ENCODE measurements at places on chromosomes 2 and 18.

DNA sequence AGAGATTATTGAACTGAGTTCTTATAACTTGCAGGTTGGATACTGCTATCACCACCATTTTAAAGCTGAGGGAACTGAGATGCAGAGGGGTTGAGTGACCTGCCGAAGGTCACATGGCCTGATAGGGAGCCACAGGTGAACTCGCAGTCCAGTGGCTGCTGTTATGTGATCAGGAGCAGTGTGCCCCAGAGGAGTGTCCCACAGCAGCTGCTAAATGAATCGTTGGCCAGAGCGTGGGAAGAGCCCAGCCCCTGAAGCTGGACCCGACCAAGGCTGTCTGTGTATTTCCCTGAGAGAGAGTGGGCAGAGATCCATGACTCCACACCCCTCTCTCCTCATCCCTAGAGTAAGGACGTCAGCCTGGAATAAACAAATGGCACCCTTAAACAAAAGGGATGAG is 26.7 kb upstream of the PRLH start:
- no peak for DNase-seq

GRCh38 chr2:158713523-158714138 is 81.5 kb upstream of the DAPL1 start:
- DNase-seq: no peak

DNA sequence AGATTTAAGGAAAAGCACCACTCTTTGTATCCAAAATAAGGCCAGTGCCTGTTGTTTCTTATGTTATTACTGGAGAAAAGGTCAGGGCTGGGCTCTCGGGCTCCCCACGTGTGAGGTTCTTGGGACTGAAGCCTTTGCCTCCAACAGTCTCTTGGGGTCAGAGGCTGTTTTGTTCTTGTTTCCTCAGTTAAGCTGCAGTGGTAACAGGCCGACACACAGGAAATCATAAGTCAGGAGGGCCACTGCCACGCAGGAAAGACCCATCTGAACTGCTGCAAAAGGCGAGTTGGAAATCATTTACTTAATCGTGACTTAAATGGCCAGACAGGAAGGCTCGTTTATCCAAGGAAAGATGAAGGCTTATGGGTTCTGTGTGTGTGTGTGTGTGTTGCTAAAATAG is 30.3 kb upstream of the IL37 start:
- no peak for DNase-seq

DNA sequence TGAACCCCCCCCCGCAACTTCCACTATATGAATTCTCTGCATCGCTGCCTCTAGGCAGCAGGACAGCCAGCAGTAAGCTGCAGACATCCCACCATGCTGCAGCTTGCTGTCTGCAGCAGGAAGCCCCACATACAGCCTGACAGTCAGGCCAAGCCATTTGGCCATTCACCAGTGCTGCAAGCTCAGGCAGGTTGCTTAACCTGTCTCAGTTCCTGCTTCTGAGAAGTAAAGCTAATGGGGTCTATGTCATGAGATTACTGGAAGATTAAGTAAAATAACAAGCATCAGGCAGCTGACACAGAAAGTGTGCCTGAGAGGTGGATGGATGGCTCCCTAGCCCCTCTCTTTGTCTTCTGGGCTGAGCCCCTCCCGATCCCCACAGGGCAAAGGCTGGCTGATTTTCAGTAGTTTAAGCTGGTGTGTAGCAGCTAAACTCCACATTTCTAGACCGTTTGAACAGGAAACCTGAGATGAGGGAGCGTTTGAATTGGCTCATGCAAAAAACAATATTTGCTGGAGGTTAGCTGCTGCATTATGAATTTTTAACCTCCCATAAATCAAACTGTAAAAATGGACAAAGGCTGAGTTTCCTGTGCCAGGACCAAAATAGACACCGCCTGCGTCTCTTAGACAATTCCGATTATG is 193.8 kb upstream of the ARL4C start:
- no peak for DNase-seq

GRCh38 chr2:170502361-170503130 is 212.6 kb upstream of the SP5 start:
- no peak for DNase-seq

GRCh38 chr2:207044379-207045362 is 105.4 kb downstream of the CPO start:
- DNase-seq: no peak

GRCh38 chr2:209496586-209496982 is 72.7 kb downstream of the MAP2 start:
- DNase-seq: no peak

GRCh38 chr2:18178736-18179349 is 300.4 kb downstream of the KCNS3 start:
- DNase-seq: no peak

DNA sequence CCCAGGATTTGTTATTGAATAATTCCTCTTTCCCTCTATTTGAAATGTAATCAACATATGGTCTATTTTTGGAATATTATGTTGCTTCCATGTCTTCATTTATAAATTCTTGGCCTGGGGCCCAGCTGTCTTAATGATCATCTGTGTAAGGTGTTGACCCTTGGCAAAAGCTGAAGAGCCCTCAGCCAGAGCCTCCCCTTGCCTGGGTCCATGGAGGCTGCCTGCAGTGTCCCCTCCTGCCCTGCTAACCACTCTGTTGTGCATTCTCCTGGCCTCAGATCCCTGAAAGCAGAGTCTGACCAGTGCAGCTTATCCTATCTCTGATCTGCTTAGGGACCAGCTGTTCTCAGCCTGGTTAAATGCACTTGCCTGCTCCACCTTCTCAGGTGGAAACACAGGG is 226.1 kb upstream of the APCDD1 start:
- DNase-seq: no peak
